GM13977 (cell line): ENCODE measurements at places on chromosomes 11 and 22.

GRCh38 chr11:110524238-110524637 is 94.5 kb downstream of the FDX1 start:
- no peak for DNase-seq

GRCh38 chr11:358129-358800 is 11.0 kb upstream of the B4GALNT4 start:
- no peak for DNase-seq

GRCh38 chr11:134207538-134208239 is 16.1 kb downstream of the NCAPD3 start:
- no peak for DNase-seq

- no peak for DNase-seq
Observed at GRCh38 chr22:30564761-30565119, 9.7 kb downstream of the GAL3ST1 start.

- DNase-seq: no peak
Observed at GRCh38 chr22:27064386-27064785, 407.0 kb downstream of the MIAT start.

DNA sequence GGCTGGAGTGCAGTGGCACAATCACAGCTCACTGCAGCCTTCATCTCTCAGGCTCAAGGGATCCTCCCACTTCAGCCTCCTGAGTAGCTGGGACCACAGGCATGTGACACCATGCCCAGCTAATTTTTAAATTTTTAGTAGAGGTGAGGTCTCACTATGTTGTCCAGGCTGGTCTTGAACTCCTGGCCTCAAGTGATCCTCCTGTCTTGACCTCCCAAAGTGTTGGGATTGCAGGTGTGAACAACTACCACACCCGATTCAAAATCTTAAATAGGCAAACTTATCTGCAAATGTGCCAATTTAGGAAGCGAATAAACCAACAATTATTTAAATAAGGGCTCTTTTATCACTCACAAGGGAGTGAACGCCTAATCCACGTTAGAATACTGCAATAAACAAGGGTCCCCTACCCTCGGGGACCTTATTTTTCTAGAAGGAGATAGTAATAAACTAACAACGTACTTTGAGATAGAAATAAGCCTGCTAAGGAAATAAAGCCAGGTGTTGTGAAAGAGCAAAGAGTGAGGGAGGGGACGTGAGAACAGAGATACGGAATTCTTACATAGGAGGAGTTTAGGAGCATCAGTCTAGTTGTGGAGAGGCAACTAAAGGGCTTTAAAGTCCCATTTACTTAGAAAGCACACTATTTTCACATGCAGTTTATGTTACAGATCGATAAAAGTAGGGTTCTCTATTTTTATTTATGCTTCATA is 3.0 kb upstream of the WEE1 start:
- no peak for DNase-seq

DNA sequence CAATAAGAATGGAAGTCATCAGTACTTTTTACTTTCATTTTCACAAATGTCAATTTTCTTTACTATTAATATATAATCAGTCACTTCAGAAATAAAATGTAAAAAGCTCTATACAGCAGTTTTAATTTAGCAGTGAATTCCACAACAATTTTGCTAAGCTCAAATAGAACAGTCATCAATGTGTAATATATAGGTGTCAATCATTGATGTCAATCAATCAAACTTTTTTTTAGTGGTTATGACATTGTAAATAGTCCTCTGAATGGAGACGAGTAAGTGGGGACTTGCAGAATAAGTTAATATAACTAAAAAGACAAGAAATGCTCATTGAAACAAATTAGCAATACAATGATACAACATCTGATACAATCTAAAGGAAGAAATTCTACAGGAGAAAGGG is 327.4 kb downstream of the GUCY1A2 start:
- DNase-seq: no peak

DNA sequence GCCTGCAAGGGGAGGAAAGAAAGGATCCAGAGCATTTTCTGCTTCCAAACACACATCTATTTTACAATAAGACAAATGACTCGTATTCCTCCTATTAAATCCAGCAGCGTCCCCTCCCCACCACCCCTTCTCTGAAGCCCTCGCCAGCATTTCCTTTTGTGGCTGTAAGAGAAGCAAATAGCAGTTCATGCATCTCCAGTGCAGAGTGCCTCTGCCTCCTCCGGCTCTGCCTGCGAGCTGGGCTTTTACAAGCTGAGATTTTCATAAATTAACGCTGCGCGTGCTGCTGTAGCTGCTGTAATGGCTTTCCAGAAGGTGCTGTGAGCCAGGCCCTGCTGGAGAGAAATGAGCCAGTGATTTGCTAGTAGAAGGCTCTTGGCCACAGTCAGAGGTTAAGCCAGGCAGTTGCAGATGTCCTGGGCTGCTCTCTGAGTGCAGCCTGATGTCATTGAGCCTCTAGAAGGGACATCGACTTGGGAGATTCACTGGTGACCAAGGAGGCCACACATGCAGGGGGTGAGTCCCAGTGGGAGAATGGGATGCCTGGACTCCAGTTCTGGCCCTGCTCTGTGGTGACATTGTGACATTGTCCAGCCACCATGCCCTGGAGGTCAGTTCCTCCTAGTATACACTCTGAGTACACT is 134.5 kb upstream of the NAV2 start:
- no peak for DNase-seq

- no peak for DNase-seq
Observed at GRCh38 chr11:106186630-106187029, 109.2 kb downstream of the AASDHPPT start.

DNA sequence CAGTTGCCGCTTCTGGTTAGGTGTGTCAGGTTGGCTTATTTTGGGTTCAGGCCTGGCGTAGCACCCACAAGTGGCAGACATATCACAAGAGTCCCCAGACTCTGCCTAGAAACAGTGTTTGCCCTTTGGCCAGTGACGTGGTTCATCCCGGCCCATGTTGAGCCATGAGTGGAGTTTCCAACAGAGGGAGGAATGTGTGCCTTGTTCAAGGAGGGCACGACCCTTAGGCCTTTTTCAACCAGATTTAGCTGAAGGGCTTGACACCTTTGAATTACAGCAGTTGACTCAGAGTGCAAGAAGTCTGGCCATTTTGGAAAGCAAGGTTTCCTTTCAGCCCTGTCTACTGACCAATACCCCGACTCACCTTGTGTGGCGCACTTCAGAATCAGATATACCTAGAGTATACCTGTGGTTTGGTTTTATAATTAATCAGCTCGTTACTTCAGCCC is 15.1 kb upstream of the AIFM3 start:
- DNase-seq: no peak
